ENCODE measurements at places on chromosomes 1 and 21.

DNA sequence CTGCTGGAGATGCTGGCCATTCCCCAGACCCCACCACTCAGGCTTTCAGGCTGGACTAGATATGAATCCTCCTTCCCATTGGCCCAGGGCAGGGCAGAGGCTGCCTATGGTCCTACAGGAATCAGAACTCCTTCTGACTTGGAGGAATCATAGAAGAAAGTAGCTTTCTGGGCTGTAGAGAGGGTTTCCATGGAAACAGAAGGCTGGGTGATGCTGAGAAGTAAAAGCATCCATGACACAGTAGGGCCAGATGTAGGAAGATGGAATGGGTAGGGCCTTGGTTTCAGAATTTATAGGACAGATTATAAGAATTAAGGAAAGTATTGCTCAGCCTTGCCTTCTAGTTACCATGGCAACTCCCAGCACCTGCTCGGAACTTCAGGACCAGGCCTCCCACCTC is 9.0 kb downstream of the NT5C1A start:
- no peak for DNase-seq

DNA sequence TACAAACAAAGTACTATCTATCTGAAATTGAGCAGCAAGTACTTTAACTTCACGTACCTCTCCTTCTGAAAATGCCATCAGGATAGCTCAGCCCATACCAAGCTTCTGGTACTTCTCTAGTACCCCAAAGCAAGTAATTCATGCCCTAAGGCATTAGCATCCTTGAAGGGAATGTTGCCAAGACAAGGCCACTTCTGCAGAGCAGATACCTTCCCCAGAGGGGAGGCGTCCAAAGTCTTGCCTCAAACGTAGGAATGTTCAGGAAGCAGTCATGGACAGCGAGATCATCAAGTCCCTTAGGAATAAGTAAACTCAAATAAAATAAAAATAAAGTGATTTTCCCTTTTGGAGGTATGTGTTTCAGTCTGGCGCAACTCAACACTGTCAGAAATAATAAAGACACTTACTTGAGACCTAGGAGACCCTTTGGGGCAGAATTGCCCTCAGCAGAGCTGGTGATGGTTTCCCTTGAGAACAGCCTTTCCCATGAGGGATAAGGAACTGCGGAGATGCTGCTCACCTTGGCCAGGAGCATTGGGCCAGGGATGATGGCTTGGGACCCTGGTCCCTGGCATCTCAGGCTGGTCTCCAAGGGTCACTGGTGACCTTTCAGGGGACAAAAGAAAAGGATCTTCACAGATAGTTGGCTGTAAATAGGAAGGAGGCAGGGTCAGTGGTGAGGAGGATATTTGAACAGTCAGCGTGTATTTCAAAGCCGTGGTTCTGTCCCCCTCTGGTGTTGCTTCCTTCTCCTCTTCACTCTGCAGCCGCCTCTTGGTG is 522.9 kb downstream of the KIF26B start:
- no peak for DNase-seq

- DNase-seq: no peak
Measured at GRCh38 chr1:94746635-94747525, 73.3 kb upstream of the SLC44A3 start.

- no peak for DNase-seq
Measured at GRCh38 chr1:47830641-47831333, 166.4 kb downstream of the TRABD2B start.

DNA sequence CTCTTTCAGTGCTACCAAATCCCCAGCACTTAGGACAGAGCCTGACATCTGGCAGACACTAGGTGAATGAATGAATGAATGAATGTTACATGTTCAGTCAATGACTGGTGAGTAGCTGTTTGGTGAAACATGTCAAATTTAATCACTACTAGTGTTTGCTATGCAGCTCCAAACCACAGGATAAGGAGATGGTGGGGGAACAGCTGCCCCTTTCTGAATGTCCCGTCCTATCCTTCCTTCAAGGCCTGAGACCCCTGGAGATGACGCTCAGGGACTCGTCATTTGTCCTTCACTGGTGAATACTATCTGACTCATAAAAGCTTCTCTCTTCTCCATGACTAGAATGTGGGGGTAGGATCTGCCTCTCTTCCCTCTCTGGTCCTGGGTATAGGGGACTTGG is 175.4 kb downstream of the HIVEP3 start:
- DNase-seq: peak; percentile 37

GRCh38 chr1:45640293-45640692 is 16.4 kb upstream of the CCDC17 start:
- no peak for DNase-seq

DNA sequence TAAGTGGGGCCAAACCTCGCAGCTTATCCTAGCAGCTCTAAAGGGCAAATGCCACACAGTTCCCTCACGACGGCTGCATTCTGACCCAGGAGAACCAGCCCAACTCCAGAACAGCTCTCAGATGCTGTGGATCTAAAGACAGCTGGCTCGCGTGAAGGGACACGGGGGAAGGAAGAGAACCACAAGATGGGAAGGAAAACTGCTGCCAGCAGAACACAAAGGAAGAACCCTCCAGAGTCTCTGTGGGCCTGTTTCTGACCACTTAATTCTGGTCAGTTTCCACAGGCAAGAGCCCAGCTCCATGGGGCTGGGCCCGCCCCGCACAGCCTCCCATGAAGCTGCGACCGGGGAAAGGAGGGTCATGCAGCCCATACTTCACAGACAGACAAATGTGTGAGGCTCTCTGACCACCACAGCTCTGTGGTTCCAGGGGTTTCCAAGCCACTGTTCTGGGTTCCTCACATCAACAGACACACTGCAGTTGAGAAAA is 61.1 kb downstream of the SLC45A1 start:
- DNase-seq: no peak

- no peak for DNase-seq
Measured at GRCh38 chr1:154386643-154387352, 18.3 kb upstream of the IL6R start.

GRCh38 chr1:147246044-147246690 is 3.7 kb downstream of the CHD1L start:
- no peak for DNase-seq

DNA sequence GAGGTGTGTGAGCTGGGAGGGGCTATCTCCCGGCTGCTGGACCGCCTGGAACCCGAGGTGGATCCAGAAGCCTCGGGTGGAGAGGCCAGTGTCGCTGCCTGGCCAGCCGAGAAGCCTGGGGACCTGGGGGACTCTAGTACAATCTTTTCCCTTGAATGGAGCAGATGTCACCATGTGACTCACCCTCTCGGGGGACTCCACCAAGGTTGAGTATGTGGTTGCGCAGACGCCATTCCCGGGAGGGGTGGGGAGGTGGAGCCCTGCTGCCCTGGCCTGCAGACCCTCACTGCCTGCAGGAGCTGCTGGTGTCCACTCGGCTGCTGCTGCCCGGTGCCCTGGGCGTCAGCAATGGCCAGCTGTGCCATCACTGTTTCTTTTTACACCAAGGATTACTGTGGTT is 40.3 kb downstream of the TP73 start:
- DNase-seq: no peak

DNA sequence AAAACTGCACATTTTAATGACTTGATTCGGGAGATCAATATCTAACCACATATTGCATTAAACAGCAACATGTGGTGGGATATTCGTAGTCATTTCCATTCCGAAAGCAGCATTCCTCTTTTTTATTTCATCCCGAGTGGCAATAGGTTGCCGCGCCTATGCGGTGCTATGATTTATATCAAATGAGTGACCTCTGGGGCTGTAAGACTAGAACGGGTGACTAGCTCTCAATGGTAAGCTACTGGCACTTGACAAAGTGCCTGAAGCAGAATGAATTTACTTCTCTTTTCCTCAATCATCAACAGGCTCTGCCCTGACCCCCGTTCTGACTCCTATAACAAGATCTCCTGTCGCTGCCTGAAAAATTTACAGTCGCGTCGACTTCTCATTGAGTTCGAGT is 162.3 kb downstream of the ZNF281 start:
- no peak for DNase-seq

- DNase-seq: no peak
Measured at GRCh38 chr21:43343095-43343991, 83.6 kb downstream of the SIK1 start.

DNA sequence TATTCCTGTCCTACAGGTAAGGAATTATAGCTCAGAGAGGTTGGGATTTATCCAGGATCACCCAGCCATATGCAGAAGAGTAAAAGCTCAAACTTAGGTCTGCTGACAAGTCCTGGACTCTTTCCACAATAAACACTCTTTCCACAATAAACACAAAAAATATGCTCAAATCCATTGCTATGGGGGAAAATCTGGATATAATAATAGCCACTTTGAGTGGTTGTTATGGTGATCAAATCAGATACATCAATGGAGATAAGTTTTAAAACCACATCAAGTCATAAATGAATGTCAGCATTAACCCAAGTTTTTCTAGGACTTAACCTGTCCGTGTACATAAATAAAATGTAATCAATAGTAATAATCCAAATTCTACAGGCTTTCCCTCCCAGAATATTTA is 22.3 kb upstream of the TTF2 start:
- DNase-seq: no peak

DNA sequence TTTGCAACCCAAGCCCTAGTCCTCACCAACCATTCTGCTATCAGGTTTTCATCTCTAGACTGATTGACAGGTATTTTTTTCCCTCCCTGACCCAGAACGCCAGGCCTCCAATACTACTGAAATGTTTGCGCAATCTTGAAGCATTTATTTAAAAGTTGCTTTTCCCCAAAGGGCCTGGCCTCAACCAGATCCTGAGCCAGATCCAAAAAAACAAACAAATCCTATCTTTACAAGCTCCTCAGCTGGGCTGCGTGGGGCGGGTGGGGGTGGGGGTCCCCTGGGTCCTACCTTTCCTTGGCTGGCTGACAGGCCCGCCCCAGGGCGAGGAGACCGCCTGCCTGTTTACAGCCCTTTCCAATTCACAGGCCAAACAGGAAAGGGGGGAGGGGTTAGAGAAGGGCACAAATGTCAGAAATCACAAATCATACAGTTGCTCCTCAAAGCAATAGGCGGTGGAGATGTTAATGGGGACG is 98.8 kb downstream of the FOXD2 start:
- no peak for DNase-seq

DNA sequence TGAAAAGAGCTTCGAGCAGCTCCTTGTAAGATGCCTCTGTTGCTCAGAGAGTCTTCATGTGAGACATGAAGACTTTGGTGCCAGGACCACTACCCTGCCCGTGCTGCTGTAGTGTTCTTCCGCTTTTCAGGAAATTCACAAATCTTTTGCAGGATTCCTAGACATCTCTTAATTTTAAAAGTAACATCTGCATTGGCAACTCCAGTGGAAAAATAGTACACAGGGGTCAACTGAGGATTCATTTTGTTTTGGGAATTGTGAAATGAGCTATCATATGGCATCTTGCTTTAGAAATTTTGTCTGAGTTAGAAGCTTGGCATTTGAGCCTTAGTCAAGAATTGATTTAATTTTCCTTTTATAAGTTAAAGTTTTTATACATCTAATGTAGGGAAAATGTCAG is 7.2 kb downstream of the PRDM2 start:
- DNase-seq: no peak

- no peak for DNase-seq
Measured at GRCh38 chr1:54583871-54584270, 35.8 kb downstream of the ACOT11 start.

DNA sequence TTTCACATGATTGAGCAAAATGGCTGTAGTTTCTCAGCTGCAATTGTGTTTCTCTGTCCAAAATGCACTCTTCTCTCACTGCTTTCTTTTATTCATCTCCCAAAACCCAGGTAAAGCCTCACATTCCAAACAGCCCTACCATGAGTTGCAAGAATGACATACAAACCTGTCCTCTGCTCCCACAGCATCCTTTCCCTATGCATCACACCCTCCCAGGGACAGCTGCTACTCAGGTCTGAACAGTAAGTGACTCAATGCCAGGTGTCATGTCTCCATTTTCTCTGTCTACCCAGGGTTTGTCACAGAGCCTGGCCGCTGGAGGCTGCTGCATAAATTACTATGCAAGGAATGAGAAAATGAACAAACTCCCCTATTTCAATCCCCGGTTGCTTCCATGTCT is 118.5 kb downstream of the PLD5 start:
- no peak for DNase-seq

DNA sequence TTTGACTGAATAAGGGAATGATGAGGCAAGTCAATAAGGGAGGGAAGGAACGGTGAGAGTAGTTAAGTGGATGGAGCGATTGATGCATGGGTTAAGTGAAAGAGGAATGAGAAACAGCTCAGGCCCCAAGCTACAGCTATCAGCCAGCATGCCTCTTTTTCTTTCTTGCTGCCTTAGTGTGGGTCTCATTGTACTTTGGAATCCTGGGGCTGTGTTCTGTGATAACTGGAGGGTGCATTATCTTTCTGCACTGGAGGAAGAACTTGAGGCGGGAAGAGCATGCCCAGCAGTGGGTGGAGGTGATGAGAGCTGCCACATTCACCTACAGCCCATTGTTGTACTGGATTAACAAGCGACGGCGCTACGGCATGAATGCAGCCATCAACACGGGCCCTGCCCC is 1.0 kb downstream of the TEX38 start:
- DNase-seq: no peak

GRCh38 chr1:107486349-107486748 is 345.5 kb downstream of the NTNG1 start:
- DNase-seq: no peak

- no peak for DNase-seq
Measured at GRCh38 chr1:214472364-214472763, 79.0 kb downstream of the PTPN14 start.

DNA sequence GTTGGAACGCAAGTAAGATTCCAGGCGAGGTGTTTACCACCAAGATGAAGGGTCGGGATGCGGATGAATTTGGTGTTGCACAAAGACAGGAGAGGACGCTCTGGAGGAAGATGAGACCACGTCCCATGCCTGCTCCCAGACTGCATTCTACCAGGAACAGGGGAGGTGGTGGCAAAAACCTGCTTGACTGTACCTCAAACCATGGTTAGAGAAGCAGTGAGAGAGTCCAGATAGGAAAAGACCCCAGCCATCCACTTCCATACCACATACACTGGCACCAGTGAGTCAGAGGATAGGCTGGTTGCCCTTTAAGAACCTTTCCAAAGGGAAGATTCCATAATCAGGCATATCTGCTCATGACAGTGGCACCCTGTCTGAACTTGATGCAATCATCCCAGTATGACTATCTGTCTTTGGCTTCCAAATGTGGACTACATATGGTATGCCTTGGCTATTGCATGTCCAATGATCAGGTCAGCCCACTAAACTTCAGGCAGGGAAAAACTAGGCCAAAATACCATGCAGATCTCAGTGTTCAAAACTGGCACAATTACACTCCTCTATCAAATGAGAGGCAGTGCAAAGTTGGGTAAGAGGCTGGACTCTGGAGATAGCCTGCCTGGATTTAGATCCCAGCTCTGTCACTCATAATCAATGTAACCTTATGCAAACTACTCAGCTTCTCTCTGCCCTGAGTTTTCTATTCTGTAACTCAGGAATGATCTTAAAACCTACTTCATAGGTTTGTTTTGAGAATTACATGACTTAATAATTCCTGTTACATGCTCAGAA is 20.6 kb downstream of the NPR1 start:
- peak; percentile 50 for DNase-seq

DNA sequence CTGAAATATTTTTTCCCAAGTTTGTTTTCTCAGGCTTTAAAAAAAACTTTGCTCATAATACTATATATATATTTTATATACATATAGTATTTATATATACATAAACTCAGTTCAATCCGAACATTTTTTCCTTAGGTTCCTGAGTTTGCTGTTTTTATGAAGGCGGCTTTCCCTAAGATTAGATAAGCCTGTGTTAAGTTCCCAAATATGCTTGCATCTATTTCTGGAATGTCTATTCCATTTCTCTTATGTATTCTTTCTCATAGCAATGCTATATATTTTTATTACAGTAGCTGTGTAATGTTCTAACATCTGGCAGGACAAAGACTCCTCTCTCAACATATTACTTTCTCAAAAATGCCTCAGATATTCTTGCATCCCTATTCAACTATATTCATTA is 45.9 kb downstream of the ADSS2 start:
- DNase-seq: no peak

- DNase-seq: no peak
Measured at GRCh38 chr1:225437710-225438437, 10.0 kb upstream of the LBR start.

All from HFFc6 (cell line).